CD4-positive, alpha-beta T cell treated with Interleukin-12 subunit alpha and Interleukin-12 subunit beta, for 1 hour (primary cell): ENCODE measurements at places on chromosomes 5 and 9.
A peak's percentile ranks its signal among the peaks of the same experiment; 100 is the strongest.

- no peak for DNase-seq
Observed at GRCh38 chr5:10856683-10857337, 95.8 kb upstream of the DAP start.

DNA sequence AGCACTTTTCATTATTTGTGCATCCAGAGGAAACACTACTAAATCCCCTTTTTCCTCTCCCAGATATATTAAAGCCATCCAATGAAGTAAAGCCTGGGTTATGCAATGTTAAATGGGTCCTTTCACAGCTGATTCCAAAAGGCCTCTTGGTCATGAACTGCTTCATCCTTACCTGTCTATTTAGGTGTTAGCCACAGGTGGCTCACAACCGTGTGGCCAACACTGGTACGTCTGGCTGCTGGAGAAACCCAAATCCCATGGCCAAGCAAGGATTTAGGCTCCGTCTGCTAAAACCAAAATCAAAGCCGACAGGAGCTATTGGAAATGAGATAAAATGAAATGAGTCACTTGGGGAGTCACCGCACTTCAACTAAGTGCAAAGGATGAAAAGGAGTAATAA lies 193.9 kb downstream of the ADCY2 start:
- no peak for DNase-seq

DNA sequence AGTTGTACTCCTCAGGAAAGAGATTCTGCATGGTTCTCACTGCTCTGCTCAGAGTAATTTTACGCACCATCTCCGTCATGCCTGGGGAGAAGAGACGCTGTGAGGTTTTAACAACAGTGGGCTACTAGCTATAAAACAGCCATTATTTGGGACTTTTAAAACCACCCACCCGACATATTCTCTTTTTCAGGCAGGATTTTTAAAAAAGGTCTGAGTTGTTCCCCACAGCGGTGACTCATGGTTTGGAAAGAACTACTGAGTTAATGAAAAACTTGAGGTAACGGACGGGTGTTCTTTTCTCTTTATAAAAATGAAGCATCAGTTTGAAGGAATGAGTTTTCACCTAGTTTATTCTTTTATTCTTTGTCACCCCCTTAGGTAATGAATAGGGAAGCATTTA lies 61.3 kb downstream of the TTLL11 start:
- DNase-seq, result no peak

- no peak for DNase-seq
Observed at GRCh38 chr9:121302786-121303185, 34.8 kb downstream of the GSN start.

- DNase-seq, result no peak
Observed at GRCh38 chr5:53343187-53343586, 137.2 kb upstream of the FST start.

DNA sequence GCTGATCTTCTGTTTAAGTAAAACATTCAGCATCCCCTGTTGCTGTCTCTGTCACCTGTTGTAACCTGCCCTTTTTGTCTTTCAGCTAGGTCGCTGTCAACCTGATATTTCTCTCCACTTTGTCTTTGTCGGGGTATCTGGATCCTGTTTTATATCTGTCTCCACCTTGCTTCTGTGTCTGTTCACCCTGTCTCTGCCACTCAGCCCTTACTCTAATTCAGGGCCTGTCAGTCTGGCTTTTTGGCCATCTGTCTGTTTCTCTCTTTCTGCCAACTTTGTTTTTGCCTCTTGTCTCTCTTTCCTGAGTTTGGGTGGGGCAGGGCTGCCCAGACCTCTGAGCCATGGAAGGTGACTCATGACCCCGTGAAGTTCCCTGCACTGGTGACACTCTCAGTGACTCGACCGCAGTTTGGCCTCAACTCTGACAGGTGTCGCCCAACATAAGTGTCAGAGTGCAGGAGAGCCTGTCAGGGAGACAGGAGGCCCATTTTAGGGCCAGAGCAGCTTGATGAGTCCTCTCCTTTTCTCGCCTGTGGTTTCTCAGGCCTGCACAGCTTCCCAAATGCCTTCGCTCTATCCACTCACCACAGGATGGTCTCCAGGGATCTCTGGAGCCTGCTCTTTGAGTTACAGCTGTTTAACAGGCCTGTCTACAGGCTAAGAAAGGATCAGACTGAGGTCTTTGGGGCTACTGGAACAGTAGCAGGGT lies 868 bp downstream of the ZBTB43 start:
- peak; percentile 84 for DNase-seq

DNA sequence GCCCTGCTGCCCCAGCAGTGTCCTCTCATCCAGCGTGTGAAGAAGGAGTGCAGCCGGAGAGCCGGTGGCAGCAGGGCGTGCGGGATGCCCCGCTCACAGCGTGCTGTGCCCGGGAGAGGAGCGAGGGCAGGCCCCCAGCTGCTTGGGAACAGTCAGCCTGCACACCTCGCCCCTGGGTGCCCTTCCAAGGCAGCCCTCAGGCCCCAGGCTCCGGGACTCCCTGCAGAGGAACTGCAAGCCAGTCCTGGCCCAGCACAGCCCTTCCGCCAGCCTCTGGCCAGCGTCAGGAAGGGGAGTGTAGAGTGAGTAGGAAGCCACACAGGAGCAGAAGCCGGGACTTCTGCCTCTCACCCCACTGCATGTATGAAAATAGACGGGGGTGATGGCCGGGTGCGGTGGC lies 43.5 kb downstream of the ADAMTS2 start:
- no peak for DNase-seq

GRCh38 chr5:37742111-37742510 lies 97.7 kb downstream of the GDNF start:
- no peak for DNase-seq

DNA sequence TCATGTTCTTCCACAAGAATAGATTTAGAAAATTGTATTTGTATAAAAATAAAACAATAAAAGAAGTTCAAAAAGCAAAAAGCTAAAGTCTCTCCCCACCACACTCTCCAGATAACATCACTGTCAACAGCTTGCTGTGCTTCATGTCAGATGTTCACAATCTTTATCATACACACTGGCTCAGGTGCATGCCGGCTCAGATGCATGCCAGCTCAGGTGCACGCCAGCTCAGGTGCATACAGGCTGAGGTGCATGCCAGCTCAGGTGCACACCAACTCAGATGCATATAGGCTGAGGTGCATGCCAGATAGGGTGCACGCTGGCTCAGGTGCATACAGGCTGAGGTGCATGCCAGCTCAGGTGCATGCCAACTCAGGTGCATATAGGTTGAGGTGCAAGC lies 26.5 kb downstream of the SEMA4D start:
- no peak for DNase-seq

DNA sequence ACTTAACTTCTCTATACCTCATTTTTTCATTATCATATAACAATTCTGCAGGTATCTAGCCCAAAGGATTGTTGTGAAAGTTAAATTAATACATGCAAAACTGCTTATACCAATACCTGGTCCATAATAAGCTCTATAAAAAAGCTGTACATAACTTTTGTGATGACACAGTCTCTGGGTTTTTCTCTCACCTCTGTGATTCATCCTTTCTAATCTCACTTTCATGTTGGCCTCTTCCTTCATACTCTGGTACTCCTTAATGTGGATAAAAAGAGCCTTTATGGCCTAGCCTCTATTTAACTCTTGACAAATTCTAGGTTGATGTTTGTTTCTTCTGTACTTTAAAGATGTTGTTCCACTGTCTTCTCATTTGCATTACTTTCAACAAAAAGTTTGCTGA lies 162.9 kb upstream of the ACOT12 start:
- no peak for DNase-seq

DNA sequence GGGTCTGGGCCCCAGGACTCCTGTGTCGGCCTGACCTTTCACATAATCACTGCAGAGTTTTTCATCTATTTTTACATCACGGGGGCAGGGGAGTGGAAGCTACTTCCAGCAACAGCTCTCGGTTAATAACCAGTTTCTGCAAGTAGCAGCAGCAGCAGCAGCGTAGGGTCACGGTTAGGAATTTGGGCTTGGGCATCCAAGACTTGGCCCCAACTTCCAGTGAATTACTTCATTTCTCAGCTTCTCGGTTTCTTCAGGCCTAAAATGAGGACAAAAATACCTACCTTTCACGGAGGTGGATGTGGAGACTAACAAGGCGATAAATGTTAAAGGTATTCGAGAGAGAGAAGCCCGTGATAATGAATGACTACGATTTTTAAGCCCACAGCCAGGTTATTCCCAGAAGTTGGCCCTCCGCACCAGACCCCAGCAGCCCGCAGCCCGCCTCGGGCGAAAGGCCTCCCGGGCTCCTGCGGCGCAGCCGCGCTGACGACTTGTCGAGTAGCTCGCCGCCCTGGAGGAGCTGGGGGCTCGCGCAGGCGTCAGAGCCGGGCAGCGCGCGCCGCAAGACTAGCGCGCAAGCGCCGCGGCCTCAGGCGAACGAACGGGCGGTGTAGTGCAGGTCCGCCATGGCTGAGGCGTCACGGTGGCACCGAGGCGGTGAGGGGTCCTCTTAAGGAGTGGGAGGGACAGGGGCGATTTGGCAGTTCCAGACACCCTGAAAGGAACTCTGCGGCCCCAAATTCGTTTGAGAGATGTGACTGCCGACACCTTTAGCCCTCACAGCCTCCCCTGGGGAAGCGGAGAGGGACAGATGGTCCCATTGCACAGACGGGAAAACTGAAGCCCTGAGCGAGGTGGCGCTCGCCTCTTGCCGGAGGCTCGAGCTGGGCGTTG lies at the start of gene PKD2L2:
Gene PKD2L2 (plus strand): TSS at position 595 of the 897 bp plus-strand sequence. CDS start 35 bp downstream, at position 630.
- DNase-seq, result peak; percentile 87

- no peak for DNase-seq
Observed at GRCh38 chr5:135174315-135175096, 140.5 kb upstream of the PITX1 start.

DNA sequence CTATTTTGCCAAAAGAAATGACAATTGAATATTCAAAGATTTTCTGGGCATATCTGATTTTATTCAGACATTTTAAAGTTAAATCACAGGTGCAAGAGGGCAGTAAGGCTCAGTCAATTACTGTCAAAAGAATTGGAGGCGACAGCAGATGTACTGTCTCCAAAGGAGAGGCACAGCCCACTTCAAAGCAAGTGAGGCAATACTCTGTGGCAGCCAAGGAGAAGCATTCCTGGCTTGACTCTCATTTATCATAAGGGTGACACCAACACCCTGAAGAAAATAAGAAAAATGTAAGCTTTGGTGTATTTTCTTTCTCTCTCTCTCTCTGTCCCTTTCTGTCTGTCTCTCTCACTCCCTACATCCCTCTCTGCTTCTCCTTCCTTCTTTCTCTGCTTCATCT lies 93.3 kb downstream of the SVEP1 start:
- DNase-seq, result no peak

GRCh38 chr5:68699966-68700365 lies 393.8 kb upstream of the SLC30A5 start:
- no peak for DNase-seq

DNA sequence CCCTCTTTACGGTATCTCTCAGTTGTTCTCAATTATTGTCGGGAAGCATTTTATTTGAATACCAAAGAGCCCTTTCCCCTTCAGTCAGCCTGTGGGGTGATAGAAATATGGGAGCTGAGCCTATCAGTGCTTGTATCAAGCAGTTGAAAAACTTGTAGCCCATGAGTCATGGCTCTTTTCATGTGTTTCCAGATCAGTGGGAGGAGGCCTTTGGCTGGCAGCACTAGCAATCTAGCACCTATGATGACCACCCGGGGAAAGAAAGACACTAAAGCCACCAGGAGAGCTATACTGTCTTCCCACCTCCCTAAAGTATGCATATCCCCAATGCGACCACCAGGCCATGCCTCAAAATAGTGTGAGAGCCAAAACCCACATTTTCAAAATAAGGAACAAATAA lies 696.9 kb upstream of the C9orf72 start:
- DNase-seq, result no peak

GRCh38 chr5:137190441-137190840 lies 308.7 kb downstream of the SPOCK1 start:
- DNase-seq, result no peak

GRCh38 chr9:33249983-33250382 lies 10.0 kb downstream of the SPINK4 start:
- DNase-seq, result no peak

GRCh38 chr9:89879276-89879675 lies 274.5 kb downstream of the GADD45G start:
- no peak for DNase-seq

GRCh38 chr9:36450110-36450732 lies 50.2 kb upstream of the RNF38 start:
- DNase-seq, result peak; percentile 53

DNA sequence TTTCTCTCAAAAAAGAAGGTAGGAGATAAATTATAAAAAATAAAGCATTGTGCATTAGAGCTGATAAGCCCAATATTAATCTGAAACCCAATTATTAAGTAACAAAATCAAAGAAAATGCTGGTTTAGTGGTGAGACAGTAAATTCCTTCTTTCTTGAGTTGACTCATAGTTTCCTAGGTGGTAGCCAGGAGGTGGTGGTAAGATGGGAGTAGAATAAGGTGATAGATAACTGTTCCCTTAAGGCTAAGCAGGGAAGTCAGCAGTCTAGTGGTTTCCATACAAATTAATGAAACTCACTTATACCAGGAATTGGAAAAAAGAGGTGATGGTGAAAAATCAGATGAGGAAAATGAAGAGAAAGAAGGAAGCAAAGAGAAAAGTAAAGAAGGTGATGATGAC lies 23.2 kb downstream of the LYSMD3 start:
- DNase-seq, result no peak

DNA sequence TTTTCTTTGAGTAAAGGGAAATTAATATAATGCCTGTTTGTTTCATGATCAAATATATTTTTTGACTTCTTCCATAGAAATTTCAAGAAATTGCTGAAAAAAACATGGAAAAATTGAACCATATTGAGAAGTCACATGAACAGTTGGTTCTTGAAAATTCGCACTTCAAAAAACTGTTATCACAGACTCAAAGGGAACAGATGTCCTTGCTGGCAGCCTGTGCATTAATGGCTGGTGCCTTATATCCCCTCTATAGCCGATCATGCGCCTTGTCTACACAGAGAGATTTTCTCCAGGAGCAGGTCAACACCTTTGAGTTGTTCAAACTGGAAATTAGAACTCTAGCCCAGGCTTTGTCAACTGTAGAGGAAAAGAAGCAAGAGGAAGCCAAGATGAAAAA lies 191.4 kb downstream of the CCDC171 start:
- DNase-seq, result no peak

DNA sequence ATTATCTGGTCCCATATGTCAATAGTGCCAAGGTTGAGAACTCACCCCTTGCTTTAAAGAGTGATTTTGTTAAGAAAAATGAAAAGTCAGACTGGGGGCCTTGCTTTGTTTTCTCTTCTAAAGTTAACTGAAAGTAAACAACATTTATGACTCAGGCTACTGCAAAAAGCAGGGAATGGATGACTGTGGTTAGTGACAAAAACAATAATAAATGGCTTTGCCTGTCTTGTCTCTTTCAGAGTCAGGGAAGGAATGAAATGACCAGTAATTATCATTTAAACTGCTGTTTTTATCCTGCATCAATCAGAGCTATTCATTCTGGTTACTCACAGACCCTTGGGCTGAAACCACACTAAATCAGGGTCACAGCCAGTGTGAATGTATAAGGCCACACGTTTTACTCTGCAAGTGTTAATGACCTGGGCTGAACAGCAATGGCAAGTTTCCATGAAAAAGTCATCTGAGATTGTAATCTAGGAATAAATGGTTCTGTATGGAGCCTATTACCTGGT lies 112.2 kb downstream of the ZNF608 start:
- no peak for DNase-seq

- DNase-seq, result no peak
Observed at GRCh38 chr9:73579823-73580222, 428.2 kb downstream of the ANXA1 start.
